ENCODE measurements at places on chromosomes 1 and 21.

DNA sequence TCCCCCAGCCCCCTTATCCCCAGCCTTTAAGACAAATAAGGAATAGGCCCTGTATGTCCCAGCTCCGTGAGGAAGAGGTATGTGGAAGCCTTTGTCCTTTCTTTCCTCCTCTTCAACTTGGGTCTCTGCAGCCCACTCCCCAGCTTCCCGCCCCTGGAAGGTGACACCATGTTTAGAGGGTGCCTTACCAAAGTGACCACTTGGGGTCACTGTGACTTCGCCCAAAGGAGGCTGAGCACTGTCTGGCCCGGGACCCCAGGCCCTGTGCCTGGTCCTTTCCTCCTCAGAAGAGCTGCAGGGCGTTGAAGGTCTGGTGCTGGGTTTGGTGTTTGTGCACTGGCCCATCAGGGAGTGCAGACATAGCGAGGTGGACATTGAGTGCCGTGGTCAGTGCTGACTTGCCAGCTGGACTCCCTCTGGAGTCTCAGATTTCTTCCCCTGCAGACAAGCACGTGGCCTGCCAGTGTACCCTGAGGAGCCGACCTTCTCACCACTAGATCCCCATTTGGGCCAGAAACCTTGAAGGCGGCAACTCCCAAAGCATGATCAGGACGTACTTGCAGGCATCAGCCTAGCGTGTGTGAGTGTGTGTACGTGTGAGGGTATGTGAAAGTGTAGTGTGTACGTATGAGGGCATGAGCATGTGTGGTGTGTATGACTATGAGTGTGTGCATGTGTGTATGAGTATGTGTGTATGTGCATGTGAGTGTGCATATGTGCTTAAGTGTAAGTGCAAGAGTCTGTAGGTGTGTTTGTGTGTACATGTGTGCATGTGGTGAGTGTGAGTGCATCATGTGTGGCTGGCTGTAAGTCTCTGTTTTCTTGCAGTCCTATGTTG, 181.4 kb upstream of the KIAA0040 start:
- DNase-seq: peak; percentile 77
- H3K4me3 ChIP-seq: peak overlapping the region; percentile 29
- no peaks in the 10 kb centered on the region for H3K27me3 ChIP-seq
- H3K36me3 ChIP-seq: no peaks in the 10 kb centered on the region

DNA sequence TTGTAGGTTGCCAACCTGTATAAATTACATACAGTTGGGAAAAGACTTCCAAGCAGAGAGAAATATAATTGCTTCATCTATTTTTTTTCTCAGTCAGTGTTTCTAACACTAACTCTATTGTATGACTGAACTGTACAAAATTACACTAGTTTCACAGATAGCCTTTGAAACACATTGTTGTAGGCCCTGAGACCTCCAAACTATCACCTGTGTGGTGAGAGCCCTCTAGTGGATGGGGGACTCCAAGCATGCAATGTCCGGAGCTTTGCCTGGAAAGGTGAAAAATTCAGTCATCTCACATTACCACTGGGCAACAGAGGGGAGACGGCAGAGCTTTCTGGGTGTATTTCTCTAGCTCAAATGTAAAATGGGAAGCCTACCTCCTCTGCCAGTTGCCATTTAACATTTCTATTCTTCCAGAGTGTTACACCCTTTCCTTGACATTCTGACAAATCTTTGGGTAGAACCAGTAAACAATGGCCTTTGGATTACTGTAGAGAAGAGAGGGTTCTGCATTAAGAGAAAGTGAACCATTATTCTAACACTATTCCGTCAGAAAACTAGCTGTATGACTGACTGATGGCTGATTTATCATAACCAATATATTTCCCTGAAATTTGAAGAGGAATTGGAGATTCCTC, 212.2 kb downstream of the LYPLAL1 start:
- H3K27me3 ChIP-seq: no peaks in the 10 kb centered on the region
- no peak overlapping the region for H3K4me3 ChIP-seq
- no peaks in the 10 kb centered on the region for H3K36me3 ChIP-seq

DNA sequence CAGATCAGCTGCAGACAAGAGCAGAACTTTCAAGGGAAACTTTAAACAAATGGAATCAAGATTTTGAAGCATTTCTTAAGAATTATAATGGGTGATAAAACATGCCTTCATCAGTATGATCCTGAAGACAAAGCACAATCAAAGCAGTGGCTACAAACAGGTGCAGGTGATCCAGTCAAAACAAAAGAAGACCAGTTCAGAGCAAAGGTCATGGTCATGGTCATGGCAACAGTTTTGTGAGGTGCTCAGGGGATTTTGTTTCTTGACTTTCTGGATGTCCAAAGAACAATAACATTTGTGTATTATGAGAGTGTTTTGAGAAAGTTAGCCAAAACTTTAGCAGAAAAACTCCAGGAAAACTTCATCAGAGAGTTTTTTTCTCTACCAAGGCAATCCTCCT, 681.7 kb upstream of the PTBP2 start:
- no peaks in the 10 kb centered on the region for H3K27me3 ChIP-seq
- no peak for DNase-seq
- H3K4me3 ChIP-seq: no peak overlapping the region
- no peak overlapping the region for H3K27ac ChIP-seq
- H3K36me3 ChIP-seq: no peaks in the 10 kb centered on the region

DNA sequence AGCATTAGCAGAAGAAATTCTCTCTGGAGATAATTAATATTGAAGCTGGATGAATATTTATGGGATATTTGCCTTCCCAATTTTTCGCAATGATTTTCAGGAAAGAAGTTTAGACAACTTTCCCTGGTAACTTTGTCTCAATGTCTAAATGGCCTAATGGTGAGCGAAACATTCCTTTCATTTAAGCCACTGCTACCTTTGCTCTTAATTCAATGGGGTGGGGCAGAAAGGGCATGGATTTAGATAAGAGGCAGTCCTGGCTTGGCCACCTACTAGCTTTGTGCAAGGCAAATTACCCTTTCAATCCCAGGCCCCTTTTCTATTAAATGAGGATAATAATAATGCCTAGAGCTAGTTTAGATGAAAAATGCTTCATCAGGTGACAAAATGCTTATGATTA, 27.1 kb upstream of the LYST start:
- no peak overlapping the region for H3K27ac ChIP-seq
- no peak for DNase-seq
- no peaks in the 10 kb centered on the region for H3K27me3 ChIP-seq
- H3K4me3 ChIP-seq: no peak overlapping the region

GRCh38 chr21:27480841-27481261, 514.0 kb upstream of the ADAMTS5 start:
- no peak for DNase-seq
- no peak overlapping the region for H3K4me3 ChIP-seq
- no peaks in the 10 kb centered on the region for H3K27me3 ChIP-seq
- H3K27ac ChIP-seq: no peak overlapping the region
- no peaks in the 10 kb centered on the region for H3K36me3 ChIP-seq

DNA sequence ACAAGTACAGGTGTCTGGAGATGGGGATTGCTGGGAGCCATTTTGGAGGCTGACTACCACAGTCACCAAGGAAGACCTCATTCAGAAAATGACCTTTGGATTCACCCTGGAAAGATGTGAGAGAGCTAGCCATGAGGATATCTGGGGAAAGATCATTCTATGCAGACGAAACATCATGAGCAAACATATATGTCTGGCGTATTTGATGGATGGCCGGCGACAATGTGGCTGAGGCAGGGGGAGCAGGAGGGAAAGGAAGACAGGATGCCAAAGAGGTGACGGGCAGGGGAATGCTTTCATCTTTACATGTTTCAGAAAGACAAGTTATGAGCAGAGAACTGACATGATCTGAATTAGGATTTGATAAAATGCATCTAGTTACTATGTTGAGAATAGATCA, 61.5 kb upstream of the SOX13 start:
- H3K4me1 ChIP-seq: no peaks in the 10 kb centered on the region
- no peaks in the 10 kb centered on the region for H3K27me3 ChIP-seq
- no peak overlapping the region for H3K27ac ChIP-seq
- no peak overlapping the region for H3K4me3 ChIP-seq
- no peak for DNase-seq

GRCh38 chr1:223861904-223862303, 16.2 kb upstream of the TP53BP2 start:
- no peaks in the 10 kb centered on the region for H3K4me1 ChIP-seq
- H3K36me3 ChIP-seq: no peaks in the 10 kb centered on the region
- H3K4me3 ChIP-seq: no peak overlapping the region
- H3K27me3 ChIP-seq: no peaks in the 10 kb centered on the region

- DNase-seq: no peak
- H3K27me3 ChIP-seq: no peaks in the 10 kb centered on the region
- H3K36me3 ChIP-seq: peaks cover 24% of the 10 kb centered on the region
- no peak overlapping the region for H3K27ac ChIP-seq
- H3K4me1 ChIP-seq: no peaks in the 10 kb centered on the region
- no peak overlapping the region for H3K4me3 ChIP-seq
Measured at GRCh38 chr1:26839339-26839722, 12.8 kb downstream of the ZDHHC18 start.

- H3K36me3 ChIP-seq: no peaks in the 10 kb centered on the region
- H3K4me1 ChIP-seq: peaks cover 7% of the 10 kb centered on the region
- H3K27ac ChIP-seq: no peak overlapping the region
- no peak overlapping the region for H3K4me3 ChIP-seq
- no peaks in the 10 kb centered on the region for H3K27me3 ChIP-seq
- DNase-seq: no peak
Measured at GRCh38 chr1:199669916-199670315, 357.6 kb upstream of the NR5A2 start.

GRCh38 chr1:9626201-9626608, 25.3 kb upstream of the PIK3CD start:
- no peaks in the 10 kb centered on the region for H3K36me3 ChIP-seq
- H3K27ac ChIP-seq: no peak overlapping the region
- no peak overlapping the region for H3K4me3 ChIP-seq
- peak; percentile 23 for DNase-seq
- no peaks in the 10 kb centered on the region for H3K27me3 ChIP-seq
- no peaks in the 10 kb centered on the region for H3K4me1 ChIP-seq

DNA sequence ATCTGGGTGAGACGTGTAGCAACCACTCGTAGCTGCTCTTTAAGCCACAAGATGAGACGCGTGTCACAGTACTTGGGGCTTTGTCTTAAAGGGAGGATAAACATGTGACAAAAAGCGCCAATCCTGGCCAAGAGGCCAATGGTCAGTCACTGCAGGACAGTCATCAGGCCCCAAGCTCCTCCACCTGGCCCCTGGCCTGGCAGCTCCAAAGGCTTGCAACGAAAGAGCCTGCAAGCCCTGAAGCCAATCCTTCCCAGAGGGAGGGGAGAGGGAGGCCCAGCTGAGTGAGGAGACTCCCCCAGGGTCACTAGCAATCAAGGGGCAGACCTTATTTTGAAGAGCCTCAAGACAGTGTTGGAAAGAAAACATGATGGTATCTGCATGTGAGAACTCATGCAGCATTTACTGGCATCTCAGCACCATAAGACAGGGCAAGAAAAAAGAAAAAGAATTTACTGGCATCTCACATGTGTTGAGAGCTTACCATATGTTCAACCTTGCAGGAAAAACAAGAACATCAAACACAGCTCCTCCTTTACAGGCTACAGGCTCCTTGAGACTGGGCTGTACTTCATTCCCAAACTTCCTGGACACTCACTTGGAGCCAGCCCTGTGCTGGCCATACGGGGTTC, 11.4 kb downstream of the GLIS1 start:
- no peaks in the 10 kb centered on the region for H3K36me3 ChIP-seq
- no peaks in the 10 kb centered on the region for H3K27me3 ChIP-seq
- peaks cover 10% of the 10 kb centered on the region for H3K4me1 ChIP-seq
- H3K27ac ChIP-seq: no peak overlapping the region
- no peak overlapping the region for H3K4me3 ChIP-seq
- DNase-seq: no peak

DNA sequence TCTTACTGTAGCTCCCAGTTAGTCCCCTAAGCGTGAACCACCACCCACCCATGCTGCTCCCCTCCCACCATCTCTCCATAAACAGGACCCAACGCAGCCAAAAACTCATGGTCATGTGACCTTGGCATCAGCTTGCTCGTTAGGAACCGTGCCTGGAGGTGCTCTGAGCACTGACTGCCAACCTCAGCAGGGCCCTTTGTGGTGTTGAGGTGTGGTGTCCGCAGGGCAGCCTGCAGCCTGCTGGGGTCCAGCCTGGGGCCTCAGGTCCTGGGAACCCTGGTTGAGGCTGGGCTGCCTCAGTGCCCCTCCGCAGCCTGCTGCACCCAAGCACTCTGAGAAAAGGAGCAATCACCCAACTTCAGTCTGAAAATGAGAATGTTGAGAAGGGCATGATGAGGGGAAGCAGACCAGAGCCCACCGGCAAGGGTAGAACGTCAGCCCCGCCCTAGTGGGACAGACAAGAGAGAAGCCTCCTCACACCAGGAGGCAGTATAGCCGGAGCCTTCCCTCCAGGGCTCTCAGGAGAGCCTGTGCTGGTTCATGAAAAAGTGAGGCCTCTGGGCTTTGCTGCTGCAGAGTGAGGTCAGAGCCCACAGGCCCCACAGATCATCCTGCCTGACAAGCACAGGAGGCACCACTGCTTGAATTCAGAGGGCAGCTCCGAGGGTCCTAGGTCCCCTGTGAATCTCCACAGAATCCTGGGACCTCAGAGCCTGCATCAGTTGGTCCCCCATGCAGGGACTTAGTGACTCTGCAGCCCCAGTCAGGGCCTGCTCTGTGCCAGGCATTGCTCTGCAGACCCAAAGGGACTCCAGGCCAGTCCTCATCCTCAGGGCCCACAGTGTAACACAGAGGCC, 4.9 kb upstream of the COL6A2 start:
- H3K4me1 ChIP-seq: peaks cover 3% of the 10 kb centered on the region
- H3K36me3 ChIP-seq: no peaks in the 10 kb centered on the region
- no peak overlapping the region for H3K4me3 ChIP-seq
- no peaks in the 10 kb centered on the region for H3K27me3 ChIP-seq

DNA sequence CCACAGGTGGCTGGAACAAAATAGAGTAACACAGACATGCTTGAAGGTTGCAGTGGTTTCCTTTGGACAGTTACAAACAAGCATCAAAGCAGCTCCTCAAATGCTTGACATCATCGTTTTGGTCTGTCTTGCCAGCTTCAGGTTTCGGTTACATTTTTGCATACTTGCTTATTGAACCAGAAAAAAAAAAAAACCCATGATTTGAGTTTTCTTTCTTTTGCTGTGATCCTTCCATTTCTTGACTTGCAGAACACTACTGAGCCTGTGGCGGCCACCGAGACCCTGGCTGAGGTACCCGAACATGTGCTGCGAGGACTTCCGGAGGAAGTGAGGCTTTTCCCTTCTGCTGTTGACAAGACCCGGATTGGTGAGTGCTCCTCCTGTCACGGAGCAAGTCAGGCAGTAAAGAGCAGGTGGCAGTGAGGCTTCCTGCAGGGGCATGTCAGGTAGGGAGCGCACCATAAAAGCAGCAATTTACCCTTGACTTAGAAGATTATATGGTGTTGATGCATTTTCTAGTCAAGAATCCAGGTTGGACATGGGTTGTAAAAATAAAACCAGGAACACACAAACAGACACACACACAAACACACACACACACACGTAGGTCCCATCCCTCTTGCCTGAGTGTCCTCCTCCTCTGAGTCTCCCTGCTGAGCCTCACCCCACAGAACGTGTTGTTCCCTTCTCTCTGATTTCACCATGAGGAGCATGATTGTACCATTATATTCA, 30.9 kb downstream of the PRDM2 start:
- H3K27me3 ChIP-seq: no peaks in the 10 kb centered on the region
- H3K4me3 ChIP-seq: no peak overlapping the region
- DNase-seq: no peak

GRCh38 chr1:47772960-47773682, 224.1 kb downstream of the TRABD2B start:
- H3K4me3 ChIP-seq: no peak overlapping the region
- H3K36me3 ChIP-seq: no peaks in the 10 kb centered on the region
- no peaks in the 10 kb centered on the region for H3K4me1 ChIP-seq
- H3K27ac ChIP-seq: no peak overlapping the region

Measured in SK-N-SH (cell line).